GM12891 (cell line): ENCODE measurements at places on chromosomes 1 and 21.

GRCh38 chr1:110618668-110619067 lies 12.5 kb upstream of the KCNA2 start:
- DNase-seq = no peak

DNA sequence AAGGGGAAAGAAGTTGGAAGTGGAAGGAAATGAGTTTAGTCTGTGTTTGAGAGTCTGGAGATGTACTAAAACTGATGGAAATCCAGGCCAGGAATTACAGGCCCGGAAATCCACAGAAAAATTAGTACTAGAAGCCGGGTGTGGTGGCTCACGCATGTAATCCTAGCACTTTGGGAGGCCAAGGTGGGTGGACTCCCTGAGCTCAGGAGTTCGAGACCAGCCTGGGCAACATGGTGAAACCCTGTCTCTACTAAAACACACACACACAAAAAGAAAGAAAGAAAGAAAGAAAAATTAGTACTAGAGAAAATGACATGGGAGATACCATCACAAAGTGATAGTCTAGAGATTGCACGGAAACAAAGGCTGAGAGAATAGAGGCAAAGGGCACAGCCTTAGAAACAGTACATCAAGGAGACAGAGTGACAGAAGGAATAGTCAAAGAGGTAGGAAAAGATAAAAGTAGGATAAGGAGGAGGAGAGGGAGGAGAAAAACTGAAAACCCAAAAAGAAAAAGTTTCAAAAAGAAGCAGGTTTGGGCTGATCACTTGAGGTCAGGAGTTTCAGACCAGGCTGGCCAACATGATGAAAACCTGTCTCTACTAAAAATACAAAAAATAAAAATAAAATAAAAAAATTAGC lies 4.8 kb upstream of the TAF13 start:
- DNase-seq = no peak

DNA sequence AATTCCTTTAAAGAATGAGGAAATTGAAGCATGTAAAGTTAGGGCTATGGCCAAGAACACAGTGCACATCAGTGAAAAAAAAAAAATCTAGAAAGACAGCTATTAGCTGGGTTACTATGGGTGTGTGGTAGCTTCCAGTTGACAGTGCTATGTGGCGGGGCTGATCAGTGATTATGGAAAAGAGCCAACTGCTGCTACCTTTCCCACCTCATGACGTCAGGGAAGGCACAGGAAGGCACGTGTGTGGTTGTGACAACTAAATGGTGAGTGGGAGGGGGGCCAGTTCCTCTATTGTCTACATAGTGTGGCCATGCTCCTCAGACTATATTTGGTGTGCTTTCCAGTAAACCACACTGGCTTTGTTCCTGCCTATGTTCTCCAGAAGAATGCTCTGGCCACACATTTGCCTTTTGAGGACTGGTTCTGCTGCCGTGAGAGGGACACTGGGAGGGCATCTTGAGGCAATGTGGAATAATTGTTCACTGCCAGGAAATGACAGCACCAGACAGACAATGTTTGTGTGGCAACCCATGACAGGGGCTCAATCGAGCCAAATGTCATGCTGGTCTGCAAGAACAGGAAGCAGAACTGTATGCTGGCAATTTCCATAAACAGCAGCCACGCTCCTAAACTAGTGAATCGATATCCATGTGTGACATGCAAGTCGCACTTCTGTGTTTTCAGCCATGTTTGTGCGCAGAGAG lies 3.0 kb upstream of the SDE2 start:
- no peak for DNase-seq

DNA sequence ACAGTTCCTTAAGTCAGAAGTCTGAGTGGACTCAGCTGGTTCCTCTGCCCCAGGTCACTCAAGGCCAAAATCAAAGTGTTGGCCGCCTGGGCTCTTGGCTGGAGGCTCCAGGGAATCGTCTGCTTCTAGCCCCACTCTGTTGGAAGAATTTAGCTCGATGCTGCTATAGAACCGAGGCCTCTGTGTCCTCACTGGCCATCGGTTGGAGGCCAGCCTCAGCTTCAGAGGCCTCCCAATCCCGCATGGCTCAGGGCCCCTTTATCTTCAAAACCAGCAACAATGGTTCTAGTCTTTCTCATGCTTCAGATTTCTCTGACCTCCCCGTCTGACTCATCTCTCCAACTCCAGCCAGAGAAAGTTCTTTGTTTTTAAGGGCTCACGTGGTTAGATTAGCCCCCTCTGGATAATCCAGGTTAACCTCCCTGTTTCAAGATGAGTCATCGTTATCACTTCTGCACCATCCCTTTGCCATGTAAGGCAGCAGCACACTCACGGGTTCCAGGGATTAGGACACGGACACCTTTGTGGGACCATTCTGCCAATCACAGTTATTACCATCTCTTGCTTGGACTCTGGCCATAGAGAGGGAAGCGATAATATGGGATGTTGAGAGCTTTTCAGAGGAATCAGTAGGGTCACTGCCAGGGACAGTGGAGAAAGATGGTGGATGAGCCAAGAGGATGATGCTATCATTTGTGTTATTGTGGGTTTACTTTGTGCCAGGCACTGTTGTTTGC lies 13.6 kb downstream of the FHAD1 start:
- DNase-seq = no peak

DNA sequence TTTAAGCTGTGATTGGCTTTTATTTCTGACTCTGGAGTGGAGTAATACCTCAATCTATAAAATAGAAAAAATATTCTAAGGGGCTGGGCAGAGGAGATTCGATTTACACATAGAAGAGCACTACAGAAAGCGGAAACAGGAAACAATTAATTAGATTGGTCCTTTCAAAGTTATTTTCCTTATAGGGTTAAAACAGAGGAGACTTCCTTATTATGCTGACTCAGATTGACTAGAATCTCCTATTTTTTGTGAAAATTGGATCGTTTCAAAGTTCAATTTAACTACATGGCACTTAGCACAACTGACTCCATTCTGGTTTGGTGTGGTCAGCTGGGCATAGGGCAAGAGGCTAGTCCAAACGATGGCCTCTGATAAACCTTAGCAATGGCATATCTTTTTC lies 48.3 kb upstream of the NCAM2 start:
- DNase-seq = no peak

GRCh38 chr1:62530516-62531154 lies 66.7 kb upstream of the ANGPTL3 start:
- DNase-seq = no peak

DNA sequence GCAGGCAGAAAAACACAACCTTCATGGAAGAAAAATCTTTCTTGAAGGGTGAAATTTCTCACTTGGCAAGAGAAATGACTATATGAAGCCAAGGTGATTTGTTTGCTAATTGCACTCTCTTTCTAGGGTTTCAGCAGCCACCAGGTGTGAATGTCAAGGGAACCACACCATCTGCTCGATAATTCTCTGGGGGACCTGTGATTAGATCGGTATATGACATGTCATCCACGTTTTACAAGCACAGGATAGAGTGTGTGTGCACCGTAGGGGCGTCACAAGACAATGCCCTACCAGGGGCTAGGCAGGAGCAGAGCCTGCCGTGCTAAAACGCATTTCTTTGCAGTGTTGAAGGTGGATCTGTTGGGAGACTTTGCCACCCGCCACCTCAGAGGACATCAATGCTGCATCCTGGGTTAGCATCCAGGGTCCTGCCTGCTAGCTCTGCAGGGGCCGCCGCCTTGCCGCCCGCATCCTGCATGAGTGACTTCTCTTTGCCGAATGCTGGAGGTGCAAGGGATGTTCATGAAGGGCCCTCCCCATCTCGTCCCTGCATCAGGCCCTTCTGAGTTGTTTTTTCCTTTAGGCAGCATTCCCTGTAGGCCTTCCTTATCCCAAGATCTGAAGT lies 37.8 kb upstream of the CCSAP start:
- DNase-seq = no peak

- no peak for DNase-seq
Observed at GRCh38 chr1:199678771-199679170, 348.7 kb upstream of the NR5A2 start.
